ENCODE measurements at places on chromosomes 3 and 15.
A peak's percentile ranks its signal among the peaks of the same experiment; 100 is the strongest.

DNA sequence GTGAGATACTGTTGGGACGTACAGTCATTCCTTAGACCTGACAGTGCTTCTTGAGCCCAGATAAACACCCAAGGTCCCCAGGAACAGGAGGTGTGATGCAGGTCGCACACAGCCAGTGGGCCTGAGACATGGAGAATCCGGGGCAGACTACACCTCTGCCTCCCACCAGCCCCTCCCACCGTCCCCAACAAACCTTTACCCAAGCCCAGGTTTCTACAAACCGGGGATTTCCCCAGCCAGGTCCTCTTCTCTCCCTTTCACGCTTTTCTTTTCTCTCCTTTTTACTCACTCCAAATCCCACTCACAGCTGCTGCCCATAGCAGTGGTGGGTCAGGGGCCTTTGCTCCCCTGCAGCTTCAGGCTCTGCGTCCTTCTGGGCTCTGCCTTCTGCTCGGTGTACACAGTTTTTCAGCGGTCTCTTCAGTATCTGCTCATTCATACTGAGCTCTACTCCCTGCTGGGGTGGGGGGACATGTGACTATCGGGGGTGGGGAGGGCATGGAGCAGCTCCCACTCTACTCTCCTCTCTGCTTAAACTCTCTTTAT, 4.8 kb upstream of the PCSK6 start:
- DNase-seq: no peak

DNA sequence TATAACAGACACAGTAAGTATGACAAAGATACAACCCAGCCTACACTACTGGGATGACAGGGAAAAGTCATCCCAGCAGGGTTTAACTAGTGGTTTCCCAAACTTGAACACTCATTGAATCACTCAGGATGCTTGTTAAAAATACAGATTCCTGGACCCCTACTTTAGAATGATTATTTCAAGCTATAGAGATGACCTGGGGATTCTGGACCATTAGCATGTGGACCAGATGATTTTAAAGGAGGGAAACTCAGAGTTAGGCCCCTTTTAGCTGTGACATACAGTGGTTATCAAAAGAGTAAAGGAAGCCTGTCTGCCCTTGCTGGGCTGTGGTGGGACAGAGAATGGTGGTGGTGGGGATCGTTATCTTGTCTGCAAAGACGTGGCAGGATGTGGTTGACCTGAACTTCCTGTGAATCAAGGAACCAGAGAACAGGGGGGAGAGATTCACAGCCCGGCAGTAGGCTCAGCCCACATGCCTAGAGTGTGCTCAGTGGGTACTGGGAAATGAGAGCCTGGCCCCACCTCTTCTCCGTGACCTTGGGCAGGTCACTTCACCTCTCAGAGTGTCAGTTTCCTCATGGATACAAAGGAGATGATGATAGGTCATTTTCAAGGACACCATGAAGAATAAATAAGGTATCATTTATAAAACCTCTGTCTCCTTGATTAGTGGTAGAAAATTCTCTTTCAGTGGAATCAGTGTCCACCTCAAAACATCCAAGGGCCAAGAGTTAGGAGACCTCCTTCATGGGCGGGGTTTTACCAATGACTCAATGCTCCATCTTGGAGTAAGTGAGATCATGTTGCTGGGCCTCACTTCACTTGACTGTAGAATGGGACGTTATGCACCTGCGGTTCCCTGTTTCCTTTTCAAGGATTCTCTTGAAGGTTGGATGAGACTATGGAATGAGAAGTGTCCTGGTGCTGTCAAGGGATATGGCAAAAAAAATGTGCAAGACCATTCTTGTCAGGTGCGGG, 306.5 kb downstream of the RPLP1 start:
- DNase-seq: peak; percentile 82

GRCh38 chr3:18556503-18557135, 131.5 kb upstream of the SATB1 start:
- no peak for DNase-seq

- DNase-seq: no peak
Measured at GRCh38 chr3:77042882-77043281, 3.0 kb downstream of the ROBO2 start.

DNA sequence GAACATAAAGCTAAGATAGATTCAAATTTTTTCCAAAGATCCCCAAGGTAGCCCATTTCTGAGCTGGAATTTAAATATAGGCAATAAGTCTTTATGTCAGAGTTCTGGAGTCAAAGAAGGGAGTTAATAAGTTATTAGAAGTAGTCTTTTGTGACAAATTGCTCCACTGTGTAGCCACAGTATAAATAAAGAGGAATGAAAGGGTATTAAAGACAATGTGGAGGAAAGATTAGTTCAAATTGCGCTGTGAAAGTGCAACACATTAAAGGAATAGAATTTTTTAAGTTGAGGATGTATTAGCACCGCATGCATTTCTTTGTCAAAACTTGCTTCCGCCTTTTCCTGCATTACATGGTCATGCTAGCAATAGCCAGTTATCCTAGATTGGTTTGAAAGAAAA, 666.6 kb upstream of the CCDC54 start:
- DNase-seq: no peak

DNA sequence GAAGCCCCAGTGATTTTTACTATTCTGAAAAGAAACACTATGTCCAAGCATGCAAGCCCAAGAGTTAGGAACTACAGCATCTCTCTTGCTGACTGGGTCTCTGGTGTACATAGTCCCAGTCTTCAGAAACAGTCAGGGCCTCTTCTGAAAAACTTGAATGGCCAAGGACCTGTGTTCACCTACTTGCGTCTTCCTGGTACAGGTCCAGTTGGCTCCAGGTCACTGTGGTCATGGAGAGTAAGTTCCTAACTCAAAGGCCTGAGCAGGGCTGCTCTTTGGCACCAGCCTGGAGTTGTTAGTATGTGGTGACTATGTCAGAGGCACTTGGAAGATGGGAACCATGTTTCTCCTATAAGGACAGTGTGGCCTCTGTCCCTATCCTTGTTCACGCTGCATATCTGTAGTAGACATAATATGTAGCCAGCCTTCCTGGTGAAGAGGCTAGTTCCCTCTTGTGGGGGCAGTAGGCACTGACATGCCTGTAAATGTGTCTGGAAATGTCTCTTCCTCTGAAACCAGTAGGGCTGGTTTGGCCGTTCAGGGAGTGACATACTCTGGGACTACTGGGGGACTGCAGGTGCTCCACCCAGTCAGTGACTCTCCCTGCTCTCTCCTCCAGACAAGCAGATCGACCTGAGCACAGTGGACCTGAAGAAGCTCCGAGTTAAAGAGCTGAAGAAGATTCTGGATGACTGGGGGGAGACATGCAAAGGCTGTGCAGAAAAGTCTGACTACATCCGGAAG, 2.6 kb upstream of the RBM15B start:
- peak; percentile 23 for DNase-seq

- DNase-seq: no peak
Measured at GRCh38 chr3:108447096-108447847, 63.1 kb downstream of the MYH15 start.

DNA sequence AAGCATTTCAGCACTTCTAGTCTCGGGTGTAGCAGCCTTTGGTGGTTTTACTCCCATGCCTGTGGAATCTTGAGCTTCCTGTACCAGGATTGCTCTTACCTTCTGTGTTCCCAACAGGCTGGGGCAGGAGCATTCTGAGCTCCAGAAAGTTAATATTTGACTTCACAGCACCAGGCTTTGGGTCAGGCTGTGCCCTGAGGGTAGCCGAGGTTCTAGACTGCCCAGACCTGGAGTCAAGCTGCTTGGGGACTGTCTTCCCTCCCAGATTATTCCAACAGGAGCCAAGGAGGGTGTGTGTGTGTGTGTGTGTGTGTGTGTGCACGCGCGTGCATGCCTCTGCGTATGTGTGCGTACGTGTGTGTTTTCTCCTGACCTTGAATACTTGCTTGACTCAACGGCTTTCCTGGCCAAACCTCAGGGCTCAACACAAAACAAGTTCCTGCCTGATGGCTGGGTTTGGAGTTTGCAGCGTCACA, 94.8 kb downstream of the FLNB start:
- no peak for DNase-seq

DNA sequence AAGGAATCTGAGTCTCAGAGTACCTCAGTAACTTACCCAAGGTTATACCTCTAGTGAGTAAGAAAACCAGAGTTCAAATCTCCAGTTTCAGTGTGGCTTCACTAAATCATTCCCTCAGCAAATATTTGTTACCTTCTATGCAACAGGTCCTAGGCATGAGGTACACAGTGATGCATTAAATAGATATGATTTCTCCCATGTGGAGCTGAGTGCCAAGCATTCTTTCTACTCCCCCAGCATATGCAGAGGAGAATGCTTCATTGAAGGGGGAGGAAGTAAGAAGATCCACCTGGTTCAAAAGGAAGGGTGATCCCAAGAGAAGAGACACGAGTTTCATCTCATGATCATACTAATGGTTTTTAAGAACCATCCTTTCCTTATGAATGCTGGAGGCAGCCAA, 6.8 kb upstream of the MTHFS start:
- no peak for DNase-seq
